GM23338 (cell line): ENCODE measurements at places on chromosomes 4 and X. TPM values are rescaled to one million over a fixed set of nuclear protein-coding genes. Genes with fewer than 3 reads are reported as not detected.

- H3K27ac ChIP-seq = no peak overlapping the region
- no peaks in the 10 kb centered on the region for H3K36me3 ChIP-seq
- H3K27me3 ChIP-seq = no peaks in the 10 kb centered on the region
- H3K4me1 ChIP-seq = no peaks in the 10 kb centered on the region
- DNase-seq = no peak
These were observed 599.8 kb downstream of the GALNTL6 start for GRCh38 chr4:172412851-172413580.

DNA sequence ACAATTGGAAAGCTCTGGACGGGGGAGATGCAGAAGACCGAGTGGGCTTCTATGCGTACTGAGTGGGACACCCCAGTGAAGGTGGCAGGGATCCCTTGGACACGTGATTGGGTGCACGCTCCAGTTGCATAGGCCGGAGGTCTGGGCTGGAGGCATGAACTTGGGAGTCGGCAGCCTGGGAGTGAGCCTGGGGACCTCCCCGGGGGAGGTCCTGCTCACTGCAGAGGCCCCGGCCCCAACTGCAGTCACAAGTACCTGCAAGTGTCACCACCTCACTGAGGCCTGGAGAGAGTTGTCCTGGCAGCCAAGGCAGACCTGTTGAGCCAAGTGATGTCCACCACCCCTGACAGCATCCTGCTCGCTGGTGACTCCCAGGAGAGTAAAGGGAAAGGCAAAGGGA, 49.3 kb upstream of the HMX1 start:
- no peak overlapping the region for H3K27ac ChIP-seq
- H3K36me3 ChIP-seq = no peaks in the 10 kb centered on the region
- H3K27me3 ChIP-seq = no peaks in the 10 kb centered on the region

DNA sequence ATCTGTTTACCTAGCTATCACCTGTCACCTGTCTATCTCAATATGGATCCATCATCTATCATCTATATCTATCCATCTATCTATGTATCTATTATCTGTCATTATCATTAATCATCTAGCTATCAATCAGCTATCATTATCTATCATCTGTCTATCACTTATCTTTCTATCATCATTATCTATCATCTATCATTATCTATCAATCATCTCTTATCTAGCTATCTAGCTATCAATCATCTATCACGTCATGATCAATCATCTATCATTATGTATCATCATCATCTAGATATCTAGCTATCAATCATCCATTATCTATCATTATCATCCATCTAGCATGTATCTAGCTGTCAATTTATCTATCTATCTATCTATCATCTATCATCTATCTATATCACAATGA, 7.9 kb downstream of the ARSD start:
- no peaks in the 10 kb centered on the region for H3K4me1 ChIP-seq
- H3K27me3 ChIP-seq = no peaks in the 10 kb centered on the region
- no peak overlapping the region for H3K27ac ChIP-seq
- DNase-seq = no peak
- H3K36me3 ChIP-seq = no peaks in the 10 kb centered on the region

DNA sequence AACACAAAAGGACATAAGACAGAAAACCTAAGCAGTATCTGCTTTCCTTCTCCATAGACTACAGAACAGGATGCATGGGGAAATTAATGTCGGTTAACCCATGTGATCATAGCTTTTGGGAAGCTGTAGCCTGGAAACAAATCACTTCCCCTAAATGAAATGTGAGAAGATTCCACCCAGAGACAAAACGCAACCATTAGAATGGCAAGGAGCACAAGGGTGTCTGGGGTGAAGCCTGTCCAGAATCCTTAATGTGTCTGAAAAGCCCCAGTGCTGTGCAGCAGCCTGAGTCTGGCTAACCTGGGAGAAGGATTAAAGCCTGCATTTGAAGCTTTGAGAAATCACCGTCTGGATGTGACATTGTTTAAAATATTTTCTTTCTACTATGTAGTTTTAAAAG, 213.3 kb downstream of the ANKRD50 start:
- no peaks in the 10 kb centered on the region for H3K36me3 ChIP-seq
- DNase-seq = peak; percentile 10
- no peak overlapping the region for H3K4me3 ChIP-seq
- no peaks in the 10 kb centered on the region for H3K27me3 ChIP-seq
- no peaks in the 10 kb centered on the region for H3K4me1 ChIP-seq

DNA sequence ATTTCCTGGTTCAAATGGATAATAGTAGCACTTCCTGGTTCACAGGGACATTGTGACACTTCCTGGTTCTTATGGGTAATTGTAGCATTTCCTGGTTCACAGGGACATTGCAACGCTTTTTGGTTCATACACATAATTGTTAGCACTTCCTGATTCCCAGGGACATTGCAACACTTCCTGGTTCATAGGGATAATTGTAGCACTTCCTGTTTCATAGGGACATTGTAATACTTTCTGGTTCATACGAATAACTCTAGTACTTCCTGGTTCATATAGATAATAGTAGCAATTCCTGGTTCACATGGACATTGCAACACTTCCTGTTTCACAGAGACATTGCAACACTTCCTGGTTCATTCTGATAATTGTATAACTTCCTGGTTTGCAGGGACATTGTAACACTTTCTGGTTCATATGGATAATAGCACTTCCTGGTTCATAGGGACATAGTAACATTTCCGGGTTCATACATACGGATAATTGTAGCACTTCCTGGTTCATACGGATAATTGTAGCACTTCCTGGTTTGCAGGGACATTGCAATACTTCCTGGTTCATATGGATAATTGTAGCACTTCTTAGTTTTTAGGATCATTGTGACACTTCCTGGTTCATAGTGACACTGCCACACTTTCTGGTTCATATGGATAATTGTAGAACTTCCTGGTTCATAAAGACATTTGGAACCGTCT, 61.6 kb upstream of the CD99 start:
- DNase-seq = no peak
- H3K27ac ChIP-seq = no peak overlapping the region
- no peaks in the 10 kb centered on the region for H3K27me3 ChIP-seq
- H3K4me1 ChIP-seq = no peaks in the 10 kb centered on the region
- H3K36me3 ChIP-seq = peaks cover 25% of the 10 kb centered on the region
- no peak overlapping the region for H3K4me3 ChIP-seq

DNA sequence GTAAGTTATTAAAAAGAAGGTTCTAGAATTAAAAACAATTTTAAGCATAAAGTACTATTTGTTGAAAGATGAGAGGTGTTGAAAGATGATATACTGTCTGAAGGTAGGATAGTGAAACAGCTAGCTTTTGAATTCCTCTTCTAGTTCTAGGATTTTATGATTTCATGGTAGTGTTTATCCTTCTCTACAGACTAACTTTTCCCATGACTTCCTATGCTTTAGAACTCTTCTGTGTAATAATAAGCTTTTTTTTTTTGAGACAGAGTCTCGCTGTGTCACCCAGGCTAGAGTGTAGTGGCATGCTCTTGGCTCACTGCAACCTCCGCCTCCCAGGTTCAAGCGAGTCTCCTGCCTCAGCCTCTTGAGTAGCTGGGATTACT, 96.0 kb upstream of the NUDT6 start:
- H3K27me3 ChIP-seq = no peaks in the 10 kb centered on the region
- no peaks in the 10 kb centered on the region for H3K36me3 ChIP-seq
- no peak for DNase-seq
- no peaks in the 10 kb centered on the region for H3K4me1 ChIP-seq
- H3K4me3 ChIP-seq = no peak overlapping the region

- no peak overlapping the region for H3K27ac ChIP-seq
- no peaks in the 10 kb centered on the region for H3K36me3 ChIP-seq
- H3K4me1 ChIP-seq = no peaks in the 10 kb centered on the region; the same call in 1 of the 2 replicates
- no peaks in the 10 kb centered on the region for H3K27me3 ChIP-seq
- peak; percentile 26 for DNase-seq
- H3K4me3 ChIP-seq = no peak overlapping the region
These were observed 281.5 kb downstream of the USP46 start for GRCh38 chr4:52377563-52377962.

GRCh38 chr4:109657854-109658418, 45.3 kb downstream of the CASP6 start:
- no peak overlapping the region for H3K27ac ChIP-seq
- H3K27me3 ChIP-seq = no peaks in the 10 kb centered on the region
- peaks cover 20% of the 10 kb centered on the region for H3K4me1 ChIP-seq
- H3K36me3 ChIP-seq = no peaks in the 10 kb centered on the region

GRCh38 chr4:121096191-121096590, 23.9 kb upstream of the NDNF start:
- DNase-seq = no peak
- H3K27me3 ChIP-seq = no peaks in the 10 kb centered on the region
- H3K27ac ChIP-seq = no peak overlapping the region
- H3K36me3 ChIP-seq = no peaks in the 10 kb centered on the region
- H3K4me1 ChIP-seq = no peaks in the 10 kb centered on the region

GRCh38 chr4:8267077-8267476, 2.5 kb upstream of the HTRA3 start:
- H3K27ac ChIP-seq = no peak overlapping the region
- peaks cover 17% of the 10 kb centered on the region for H3K27me3 ChIP-seq
- no peaks in the 10 kb centered on the region for H3K4me1 ChIP-seq
- peak; percentile 87 for DNase-seq
- no peak overlapping the region for H3K4me3 ChIP-seq

GRCh38 chr4:182717788-182718583, 199.2 kb downstream of the DCTD start:
- no peaks in the 10 kb centered on the region for H3K36me3 ChIP-seq
- H3K4me3 ChIP-seq = no peak overlapping the region
- no peak overlapping the region for H3K27ac ChIP-seq
- no peak for DNase-seq
- H3K4me1 ChIP-seq = peaks cover 14% of the 10 kb centered on the region
- no peaks in the 10 kb centered on the region for H3K27me3 ChIP-seq

GRCh38 chr4:6335040-6335590, 65.5 kb downstream of the WFS1 start:
- peaks cover 12% of the 10 kb centered on the region; the same call in 1 of the 2 replicates for H3K4me1 ChIP-seq
- no peaks in the 10 kb centered on the region for H3K36me3 ChIP-seq
- DNase-seq = peak; percentile 60
- no peaks in the 10 kb centered on the region for H3K27me3 ChIP-seq

GRCh38 chr4:17063888-17064287, 165.4 kb upstream of the LDB2 start:
- no peak overlapping the region for H3K27ac ChIP-seq
- no peaks in the 10 kb centered on the region for H3K36me3 ChIP-seq
- H3K4me3 ChIP-seq = no peak overlapping the region
- no peaks in the 10 kb centered on the region for H3K4me1 ChIP-seq

GRCh38 chrX:23483396-23483795, 148.7 kb downstream of the PTCHD1 start:
- no peak overlapping the region for H3K4me3 ChIP-seq
- no peaks in the 10 kb centered on the region for H3K36me3 ChIP-seq
- H3K27me3 ChIP-seq = no peaks in the 10 kb centered on the region
- no peaks in the 10 kb centered on the region for H3K4me1 ChIP-seq
- no peak overlapping the region for H3K27ac ChIP-seq

DNA sequence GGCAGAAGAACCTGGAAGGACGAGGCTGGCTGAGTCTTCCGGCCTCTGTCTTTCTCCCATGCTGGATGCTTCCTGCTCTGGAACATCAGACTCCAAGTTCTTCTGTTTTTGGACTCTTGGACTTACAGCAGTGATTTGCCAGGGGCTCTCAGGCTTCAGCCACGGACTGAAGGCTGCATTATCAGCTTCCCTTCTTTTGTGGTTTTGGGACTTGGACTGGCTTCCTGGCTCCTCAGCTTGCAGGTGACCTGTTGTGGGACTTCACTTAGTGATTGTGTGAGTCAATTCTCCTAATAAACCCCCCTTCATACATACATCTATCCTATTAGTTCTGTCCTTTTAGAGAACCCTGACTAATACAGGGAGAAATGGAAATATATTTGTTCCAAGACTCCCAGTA, 265.8 kb downstream of the PCDH18 start:
- no peak overlapping the region for H3K27ac ChIP-seq
- no peaks in the 10 kb centered on the region for H3K36me3 ChIP-seq
- H3K4me3 ChIP-seq = no peak overlapping the region
- H3K4me1 ChIP-seq = peaks cover 10% of the 10 kb centered on the region
- no peaks in the 10 kb centered on the region for H3K27me3 ChIP-seq

- no peaks in the 10 kb centered on the region for H3K36me3 ChIP-seq
- no peak overlapping the region for H3K4me3 ChIP-seq
- peak; percentile 62 for DNase-seq
- no peaks in the 10 kb centered on the region for H3K4me1 ChIP-seq
These were observed 379.7 kb downstream of the TLL1 start for GRCh38 chr4:166252487-166253402.

DNA sequence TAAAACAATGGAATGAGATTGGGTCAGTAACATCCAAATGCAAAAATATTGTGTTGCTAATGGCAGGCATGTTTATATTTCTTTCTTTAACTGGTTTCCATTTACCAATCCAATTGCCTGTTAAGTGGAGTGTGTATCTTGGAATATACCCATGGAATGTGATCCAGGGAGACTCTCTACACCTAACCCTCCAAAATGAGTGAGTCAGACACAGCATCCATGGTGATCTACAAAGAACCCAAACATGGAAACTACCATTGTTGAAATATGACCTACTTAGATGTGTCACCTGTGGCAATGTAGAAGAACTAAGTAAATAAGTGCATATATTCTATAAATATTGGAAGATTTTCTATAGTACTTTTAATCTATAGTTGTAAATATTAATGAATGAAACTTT, 110.3 kb downstream of the AREG start:
- no peak overlapping the region for H3K27ac ChIP-seq
- no peak overlapping the region for H3K4me3 ChIP-seq
- H3K36me3 ChIP-seq = no peaks in the 10 kb centered on the region
- no peak for DNase-seq

DNA sequence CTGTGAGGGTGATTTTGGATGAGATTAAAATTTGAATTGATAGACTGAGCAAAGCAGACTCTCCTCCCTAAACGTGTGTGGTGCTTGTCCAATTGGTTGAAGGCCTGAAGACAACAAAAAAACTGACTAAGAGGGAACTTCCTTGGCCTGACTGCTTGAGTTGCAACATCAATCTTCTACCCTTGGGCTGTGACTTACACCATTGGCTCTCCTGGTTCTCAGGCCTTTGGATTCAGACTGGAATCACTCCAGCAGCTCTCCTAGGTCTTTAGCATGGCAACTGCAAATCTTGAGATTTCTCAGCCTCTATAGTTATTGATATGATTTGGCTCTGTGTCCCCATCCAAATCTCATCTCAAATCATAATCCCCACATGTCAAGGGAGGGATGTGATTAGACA, 49.7 kb upstream of the IGFBP7 start:
- no peak overlapping the region for H3K4me3 ChIP-seq
- H3K4me1 ChIP-seq = peaks cover 5% of the 10 kb centered on the region; the same call in 1 of the 2 replicates
- H3K36me3 ChIP-seq = no peaks in the 10 kb centered on the region
- H3K27me3 ChIP-seq = peaks cover 7% of the 10 kb centered on the region
- no peak for DNase-seq

GRCh38 chr4:122739174-122739573, 6.7 kb downstream of the BBS12 start:
- no peaks in the 10 kb centered on the region for H3K36me3 ChIP-seq
- H3K4me3 ChIP-seq = no peak overlapping the region
- no peak overlapping the region for H3K27ac ChIP-seq

GRCh38 chrX:16771483-16772398, 14.5 kb upstream of the TXLNG start:
- H3K4me1 ChIP-seq = peaks cover 10% of the 10 kb centered on the region
- DNase-seq = peak; percentile 77
- H3K27me3 ChIP-seq = no peaks in the 10 kb centered on the region
- H3K4me3 ChIP-seq = no peak overlapping the region
- peak overlapping the region; percentile 97 for H3K27ac ChIP-seq

Gene TMEM156
- not detected in 2 replicates for total RNA-seq

Gene C4orf51
- total RNA-seq = not detected in 2 replicates

Gene MAGIX
- 0.83 and 2.1 TPM in 2 replicates for total RNA-seq

Gene CCNB3
- 0.74 and 1.2 TPM in 2 replicates for total RNA-seq

Gene NAP1L3
- total RNA-seq = 54.7 and 54.9 TPM in 2 replicates

Gene PDZD11
- total RNA-seq = 30.2 and 33.5 TPM in 2 replicates

Gene MAGEB10
- total RNA-seq = not detected in 2 replicates

Gene SULT1E1
- 0.12 TPM in 1 of 2 replicates, not detected in the other for total RNA-seq

Gene MGARP
- 2.4 and 2.8 TPM in 2 replicates for total RNA-seq

Gene FAM184B
- 0.31 and 0.49 TPM in 2 replicates for total RNA-seq

Gene ASB9
- total RNA-seq = 0.42 and 2.1 TPM in 2 replicates
